ENCODE measurements at places on chromosomes 12 and 14.

DNA sequence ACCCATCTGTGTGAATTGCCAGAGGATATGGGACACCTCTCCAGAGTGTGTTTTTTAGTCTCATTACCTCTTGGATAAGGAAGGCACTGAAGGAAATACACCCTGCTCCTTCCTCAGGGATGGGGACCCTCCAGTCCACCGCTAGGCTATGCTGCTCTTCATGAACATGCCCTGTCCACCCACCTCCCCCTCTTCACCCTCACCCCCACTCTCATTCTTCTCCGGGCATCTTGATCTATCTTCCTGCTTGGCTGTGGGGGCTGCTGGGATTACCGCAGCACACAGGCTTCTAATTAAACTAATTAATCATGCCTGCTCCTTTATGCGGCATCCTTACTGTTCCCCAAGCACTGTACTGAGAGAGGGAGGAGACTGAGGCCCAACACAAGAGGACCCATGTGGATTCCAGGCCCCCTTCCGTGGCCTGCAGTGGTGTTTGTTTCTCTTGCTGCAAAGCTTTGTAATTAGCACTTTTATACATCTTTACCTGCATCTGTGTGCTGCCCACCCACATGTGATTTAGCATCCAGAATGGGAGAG is 7.6 kb upstream of the PDE1B start:
- no peak for DNase-seq

DNA sequence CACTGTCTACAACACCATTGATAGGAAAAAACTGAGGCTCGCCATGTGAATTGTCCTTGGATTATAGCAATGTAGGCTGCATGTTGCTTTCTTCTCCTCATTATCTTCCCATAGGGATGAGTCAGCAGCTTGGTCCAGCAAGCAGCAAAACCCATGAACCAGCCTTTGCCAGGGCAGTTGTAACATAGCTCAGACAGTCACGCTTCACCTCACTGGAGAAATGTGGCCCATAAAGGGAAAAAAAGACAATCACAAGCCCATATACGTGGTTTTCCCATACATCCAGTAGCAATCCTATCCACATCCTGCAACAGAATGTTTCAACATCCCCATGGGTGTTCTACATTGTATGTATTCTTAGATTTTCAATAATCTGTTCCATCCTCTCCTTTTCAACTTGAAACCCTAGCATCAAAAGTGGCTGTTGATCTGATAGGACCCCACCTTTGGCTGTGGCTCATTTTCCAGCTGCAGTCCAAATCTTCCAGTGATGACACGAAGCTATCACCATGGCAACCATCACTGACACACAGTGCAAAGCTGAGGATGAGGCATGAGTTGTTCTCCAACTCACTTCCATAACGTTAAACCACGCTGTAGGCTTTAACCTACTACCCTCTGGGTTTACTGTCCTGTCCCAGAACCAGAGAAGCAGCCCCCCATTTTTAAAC is 34.0 kb downstream of the GRIN2B start:
- no peak for DNase-seq

- DNase-seq: no peak
These were observed 43.4 kb upstream of the PWP1 start for GRCh38 chr12:107642240-107642639.

GRCh38 chr12:64670019-64670418 is 59.7 kb downstream of the RASSF3 start:
- DNase-seq: no peak

DNA sequence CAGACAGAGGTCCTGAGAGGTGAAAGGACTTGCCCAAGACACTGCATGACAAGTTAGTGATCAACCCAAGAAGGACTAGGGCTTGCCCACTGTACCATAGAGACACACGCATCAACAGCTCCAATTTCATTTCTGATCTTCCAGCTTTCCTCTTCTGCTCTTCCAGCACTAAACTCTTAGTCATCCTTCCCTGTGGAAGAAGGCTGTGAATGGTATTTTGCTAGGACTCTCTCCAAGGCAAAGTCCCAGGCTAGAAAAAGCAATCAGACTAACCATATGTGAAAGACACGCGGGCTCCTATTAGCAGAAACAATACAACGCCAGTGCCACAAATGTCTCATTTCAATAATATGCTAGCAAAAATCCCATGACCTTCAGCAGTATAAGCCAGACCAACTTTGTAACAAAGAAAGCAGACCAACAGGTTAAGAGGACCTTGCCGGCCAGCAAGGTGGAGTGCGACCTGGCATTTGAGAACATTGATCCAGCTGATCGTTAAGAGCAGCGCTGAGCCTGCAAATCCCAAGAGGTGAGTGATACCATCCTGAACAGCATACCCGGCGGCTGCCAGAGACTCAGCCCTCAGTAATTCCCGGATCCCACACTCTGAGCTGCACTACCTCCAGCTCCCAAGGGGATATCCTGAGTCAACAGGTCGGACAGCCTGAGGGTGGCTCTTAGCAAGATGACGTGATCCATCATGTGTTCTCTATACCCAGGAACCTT is 132.5 kb downstream of the FOXN3 start:
- DNase-seq: no peak

DNA sequence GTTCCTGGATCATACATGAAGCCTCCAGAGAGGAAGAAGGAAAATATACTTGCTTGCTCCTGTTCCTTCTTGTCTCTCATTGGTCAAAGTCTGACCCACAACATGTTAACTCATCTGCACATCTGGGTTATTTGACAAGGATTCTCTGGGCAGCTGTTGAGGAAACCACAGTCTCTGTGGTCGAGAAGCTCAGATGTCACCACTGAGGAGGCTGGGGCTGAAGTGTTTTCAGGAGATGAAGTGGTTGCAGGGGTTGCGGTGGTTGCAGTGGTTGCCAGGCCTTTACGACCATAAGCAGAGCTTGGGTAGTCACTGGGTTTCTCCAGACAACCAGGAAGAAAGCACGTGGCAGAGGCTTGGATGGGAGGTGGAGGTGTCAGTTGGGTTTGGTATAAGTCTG is 265.0 kb upstream of the LRIG3 start:
- no peak for DNase-seq

GRCh38 chr14:85061256-85061655 is 468.7 kb upstream of the FLRT2 start:
- DNase-seq: no peak

All from SW 1271 (cell line).